ENCODE measurements at places on chromosomes 6 and 20.

DNA sequence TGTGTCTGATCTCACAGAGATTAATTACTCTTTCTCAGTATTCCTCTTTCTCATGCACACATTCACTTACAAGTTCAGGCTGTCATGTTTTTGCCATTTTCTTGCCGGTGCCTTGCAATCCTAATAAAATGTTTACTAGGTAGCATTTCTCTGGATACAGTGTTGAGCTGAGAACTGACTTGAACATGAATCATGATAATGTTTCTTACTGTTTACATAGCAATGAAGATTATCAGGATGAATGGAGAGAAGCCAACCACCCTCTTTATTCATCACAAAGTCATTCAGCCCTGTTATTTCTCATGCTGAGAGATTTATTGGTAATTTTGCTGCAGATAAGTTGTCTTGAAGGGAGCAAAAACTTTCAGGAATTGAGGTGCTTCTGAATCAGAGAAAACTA lies 185.5 kb upstream of the ECI2 start:
- H3K4me1 ChIP-seq = peaks cover 66% of the 10 kb centered on the region
- H3K27ac ChIP-seq = no peak overlapping the region
- H3K27me3 ChIP-seq = no peaks in the 10 kb centered on the region
- DNase-seq = no peak

- no peak overlapping the region for H3K27ac ChIP-seq
- no peaks in the 10 kb centered on the region for H3K36me3 ChIP-seq
- H3K4me3 ChIP-seq = no peak overlapping the region
- no peak for DNase-seq
These were observed 7.3 kb upstream of the LBP start for GRCh38 chr20:38338849-38339520.

- no peaks in the 10 kb centered on the region for H3K36me3 ChIP-seq
- no peaks in the 10 kb centered on the region for H3K27me3 ChIP-seq
- H3K4me3 ChIP-seq = no peak overlapping the region
- no peak for DNase-seq
- no peaks in the 10 kb centered on the region for H3K4me1 ChIP-seq
These were observed 105.5 kb downstream of the IPCEF1 start for GRCh38 chr6:154251116-154251515.

DNA sequence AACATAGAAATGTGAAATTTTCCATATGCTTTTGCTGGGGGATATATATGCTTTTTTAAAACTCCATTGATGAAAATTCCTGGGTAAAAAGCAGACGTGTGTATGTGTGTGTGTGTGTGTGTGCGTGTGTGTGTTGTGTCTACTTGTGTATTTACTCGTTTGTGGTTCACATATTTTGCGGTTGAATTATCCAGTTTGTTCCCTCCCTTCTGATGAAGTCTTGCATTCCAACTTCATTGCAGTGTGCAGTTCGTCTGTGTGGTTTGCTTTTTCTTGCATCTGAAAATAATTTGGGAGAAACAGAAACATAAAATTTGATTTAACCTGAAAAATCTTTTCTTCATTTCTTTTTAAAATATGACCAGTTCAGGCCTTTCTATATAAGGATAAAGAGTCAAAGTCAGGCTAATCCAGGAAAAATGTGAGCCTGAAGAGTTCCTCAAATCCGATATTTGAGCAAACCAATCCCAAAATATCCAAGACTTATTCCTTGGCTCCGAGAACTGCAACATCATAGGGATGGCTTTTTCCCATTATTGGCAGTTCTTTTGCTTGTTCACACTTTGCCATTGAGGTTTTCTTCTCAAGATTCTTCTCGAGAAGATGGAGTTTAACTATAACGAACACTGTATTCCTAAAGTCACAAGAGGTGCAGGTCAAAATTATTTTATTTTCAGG lies 202.2 kb upstream of the CCN2 start:
- no peak overlapping the region for H3K4me3 ChIP-seq
- no peaks in the 10 kb centered on the region for H3K27me3 ChIP-seq
- DNase-seq = no peak
- H3K36me3 ChIP-seq = no peaks in the 10 kb centered on the region
- H3K27ac ChIP-seq = peak overlapping the region; percentile 50

GRCh38 chr6:2656460-2657079 lies 94.2 kb downstream of the MYLK4 start:
- H3K27me3 ChIP-seq = no peaks in the 10 kb centered on the region
- H3K4me1 ChIP-seq = no peaks in the 10 kb centered on the region
- no peak overlapping the region for H3K4me3 ChIP-seq
- no peak overlapping the region for H3K27ac ChIP-seq

DNA sequence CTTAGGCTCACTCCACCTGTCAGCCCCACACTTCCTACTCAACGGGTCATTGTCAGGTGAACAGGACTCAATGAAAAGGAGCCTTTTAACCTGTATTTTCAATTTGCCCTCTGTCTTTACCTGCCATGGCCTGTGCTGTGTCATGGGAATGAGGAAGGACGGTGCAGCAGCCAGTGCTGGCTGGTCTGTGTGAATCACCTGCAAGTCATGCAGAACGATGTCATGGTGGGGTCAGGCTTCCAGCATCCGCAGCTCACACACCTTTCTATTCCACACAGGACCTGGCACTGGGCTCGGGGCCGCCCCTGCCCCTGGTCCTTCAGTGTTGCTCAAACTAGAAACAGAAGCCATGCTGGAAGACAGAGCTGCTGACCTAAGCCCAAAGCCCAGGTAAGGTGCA lies 188.7 kb upstream of the GMDS start:
- no peak overlapping the region for H3K4me3 ChIP-seq
- H3K27me3 ChIP-seq = no peaks in the 10 kb centered on the region
- H3K4me1 ChIP-seq = no peaks in the 10 kb centered on the region
- H3K36me3 ChIP-seq = no peaks in the 10 kb centered on the region
- no peak overlapping the region for H3K27ac ChIP-seq

DNA sequence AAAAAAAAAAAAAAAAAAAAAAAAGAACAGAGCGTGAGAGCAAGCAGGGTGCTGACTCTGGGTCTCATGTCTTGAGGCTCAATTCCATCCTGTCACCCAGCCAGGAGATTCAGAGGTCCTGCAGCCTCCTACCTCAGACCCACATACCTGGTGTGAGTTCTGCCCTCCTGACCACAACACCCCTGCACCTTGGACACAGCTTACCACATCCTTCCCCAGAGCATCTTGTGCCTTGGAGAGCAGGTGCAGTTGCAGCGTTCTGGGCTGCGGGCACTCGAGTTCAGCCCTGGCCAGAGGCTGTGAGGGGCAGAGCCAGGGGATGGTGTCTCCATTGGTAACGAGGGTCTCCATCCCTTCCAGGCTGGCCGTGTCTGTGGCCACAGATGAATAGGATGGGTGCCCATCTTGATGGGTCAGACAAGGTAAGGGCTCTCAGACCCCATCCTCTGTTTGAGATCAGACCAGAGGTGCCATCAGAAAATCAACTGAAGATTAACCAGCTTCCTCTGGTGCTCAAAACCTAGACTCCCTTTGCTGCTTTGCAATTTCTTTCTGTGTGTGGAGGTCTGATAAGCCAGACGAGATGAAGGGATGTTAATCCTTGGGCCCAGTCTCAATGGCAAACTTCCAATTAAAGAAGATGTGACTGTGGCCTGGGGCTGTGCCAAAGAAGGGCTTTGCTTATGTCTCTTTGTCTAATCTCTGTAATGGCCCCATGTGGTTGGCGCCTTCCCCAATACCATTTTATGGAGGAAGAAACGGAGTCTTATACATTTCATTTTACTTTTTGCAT lies 14.7 kb upstream of the ZNF831 start:
- no peak overlapping the region for H3K27ac ChIP-seq
- H3K4me3 ChIP-seq = no peak overlapping the region
- DNase-seq = no peak
- H3K27me3 ChIP-seq = no peaks in the 10 kb centered on the region

DNA sequence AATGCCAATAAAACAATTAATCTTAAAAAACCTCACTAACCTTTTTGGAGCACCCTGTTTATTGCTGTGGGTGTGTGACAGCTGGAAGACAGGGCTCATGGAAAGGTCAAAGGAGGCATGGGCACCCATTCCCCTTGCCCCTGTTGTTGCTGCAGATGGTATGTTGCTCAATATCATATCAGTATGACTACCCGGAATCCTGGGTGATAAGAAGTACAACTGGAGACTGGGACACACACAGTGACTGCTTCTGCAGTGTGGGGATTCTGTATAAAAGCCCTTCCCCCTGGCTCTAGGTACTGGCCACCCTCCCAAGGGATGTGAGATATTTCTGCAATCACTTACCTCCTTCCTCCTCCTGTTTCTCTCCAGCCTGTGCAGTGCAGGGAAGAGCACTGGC lies 47.3 kb upstream of the IL20RA start:
- no peaks in the 10 kb centered on the region for H3K4me1 ChIP-seq
- no peaks in the 10 kb centered on the region for H3K27me3 ChIP-seq
- no peak overlapping the region for H3K4me3 ChIP-seq
- no peak for DNase-seq
- H3K36me3 ChIP-seq = no peaks in the 10 kb centered on the region
- H3K27ac ChIP-seq = no peak overlapping the region

- DNase-seq = no peak
- H3K4me3 ChIP-seq = no peak overlapping the region
- no peaks in the 10 kb centered on the region for H3K4me1 ChIP-seq
- peaks cover 3% of the 10 kb centered on the region for H3K36me3 ChIP-seq
- no peak overlapping the region for H3K27ac ChIP-seq
- no peaks in the 10 kb centered on the region for H3K27me3 ChIP-seq
These were observed 32.4 kb downstream of the VAPB start for GRCh38 chr20:58421497-58421850.

GRCh38 chr6:110366256-110366655 lies 8.1 kb upstream of the METTL24 start:
- H3K27ac ChIP-seq = no peak overlapping the region
- H3K4me1 ChIP-seq = no peaks in the 10 kb centered on the region
- no peak for DNase-seq
- H3K27me3 ChIP-seq = no peaks in the 10 kb centered on the region
- no peaks in the 10 kb centered on the region for H3K36me3 ChIP-seq

- no peaks in the 10 kb centered on the region for H3K36me3 ChIP-seq
- no peaks in the 10 kb centered on the region for H3K27me3 ChIP-seq
- H3K4me1 ChIP-seq = no peaks in the 10 kb centered on the region
- DNase-seq = no peak
- H3K4me3 ChIP-seq = no peak overlapping the region
These were observed 150.6 kb downstream of the HIVEP2 start for GRCh38 chr6:142794424-142794823.

- no peaks in the 10 kb centered on the region for H3K27me3 ChIP-seq
- H3K4me3 ChIP-seq = no peak overlapping the region
- peaks cover 87% of the 10 kb centered on the region for H3K36me3 ChIP-seq
- no peak overlapping the region for H3K27ac ChIP-seq
These were observed 24.4 kb downstream of the ARG1 start for GRCh38 chr6:131597446-131597845.

GRCh38 chr20:56630506-56631317 lies 1.6 kb downstream of the TFAP2C start:
- no peaks in the 10 kb centered on the region for H3K27me3 ChIP-seq
- no peak for DNase-seq
- H3K4me1 ChIP-seq = peaks cover 79% of the 10 kb centered on the region
- H3K27ac ChIP-seq = peak overlapping the region; percentile 92
- no peaks in the 10 kb centered on the region for H3K36me3 ChIP-seq

- DNase-seq = no peak
- no peaks in the 10 kb centered on the region for H3K27me3 ChIP-seq
- peaks cover 26% of the 10 kb centered on the region for H3K4me1 ChIP-seq
- H3K27ac ChIP-seq = peak overlapping the region; percentile 95
- H3K36me3 ChIP-seq = no peaks in the 10 kb centered on the region
These were observed 1.4 kb downstream of the RREB1 start for GRCh38 chr6:7108964-7109836.

DNA sequence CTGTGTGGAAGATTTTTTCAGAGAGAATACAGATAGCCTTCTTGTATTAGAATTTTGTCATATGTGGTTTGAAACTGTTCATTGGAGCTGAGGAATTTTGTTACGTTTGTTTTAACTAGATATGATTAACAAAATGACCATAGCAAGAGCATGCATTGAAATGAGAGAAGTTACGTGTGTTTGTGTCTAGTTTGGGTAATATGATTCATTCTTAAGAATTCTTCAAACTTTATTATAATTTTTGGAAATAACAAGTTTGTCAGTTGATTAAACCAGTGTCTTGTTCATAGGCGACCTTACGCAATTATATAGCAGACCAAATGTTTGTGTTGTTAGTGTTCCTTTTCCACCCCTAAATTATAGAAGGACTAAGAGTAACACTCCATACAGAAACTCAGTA lies 5.5 kb downstream of the GMNN start:
- peaks cover 18% of the 10 kb centered on the region for H3K4me1 ChIP-seq
- no peak overlapping the region for H3K4me3 ChIP-seq
- no peaks in the 10 kb centered on the region for H3K27me3 ChIP-seq
- no peak for DNase-seq

DNA sequence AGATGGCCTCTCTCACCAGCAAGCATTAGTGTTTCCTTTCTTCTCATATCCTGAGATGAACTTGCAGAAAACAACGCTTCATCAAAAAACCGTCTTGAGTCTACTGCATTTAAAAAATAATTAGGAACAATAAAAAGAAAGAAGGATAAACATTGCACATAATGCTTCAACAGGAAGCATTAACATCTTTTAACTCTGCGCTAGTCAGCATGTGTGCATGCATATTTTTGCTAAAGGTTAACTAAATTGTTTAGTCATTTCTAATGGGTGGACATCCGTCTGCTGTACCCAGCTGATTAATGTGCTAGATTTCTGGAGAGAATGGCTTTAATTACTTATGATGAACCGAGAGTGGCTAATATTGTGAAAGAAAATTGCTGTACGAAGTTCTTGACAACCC lies 349.3 kb downstream of the SOX4 start:
- H3K4me1 ChIP-seq = peaks cover 10% of the 10 kb centered on the region
- no peak overlapping the region for H3K4me3 ChIP-seq
- no peak overlapping the region for H3K27ac ChIP-seq
- no peaks in the 10 kb centered on the region for H3K36me3 ChIP-seq
- no peak for DNase-seq

- H3K4me3 ChIP-seq = peak overlapping the region; percentile 59
- H3K36me3 ChIP-seq = no peaks in the 10 kb centered on the region
- H3K4me1 ChIP-seq = peaks cover 12% of the 10 kb centered on the region
- H3K27ac ChIP-seq = peak overlapping the region; percentile 70
These were observed 644 bp downstream of the RBL1 start for GRCh38 chr20:37095108-37095598.

- H3K27me3 ChIP-seq = no peaks in the 10 kb centered on the region
- H3K27ac ChIP-seq = peak overlapping the region; percentile 96
These were observed 21.3 kb downstream of the TNXB start for GRCh38 chr6:32087574-32088486.

DNA sequence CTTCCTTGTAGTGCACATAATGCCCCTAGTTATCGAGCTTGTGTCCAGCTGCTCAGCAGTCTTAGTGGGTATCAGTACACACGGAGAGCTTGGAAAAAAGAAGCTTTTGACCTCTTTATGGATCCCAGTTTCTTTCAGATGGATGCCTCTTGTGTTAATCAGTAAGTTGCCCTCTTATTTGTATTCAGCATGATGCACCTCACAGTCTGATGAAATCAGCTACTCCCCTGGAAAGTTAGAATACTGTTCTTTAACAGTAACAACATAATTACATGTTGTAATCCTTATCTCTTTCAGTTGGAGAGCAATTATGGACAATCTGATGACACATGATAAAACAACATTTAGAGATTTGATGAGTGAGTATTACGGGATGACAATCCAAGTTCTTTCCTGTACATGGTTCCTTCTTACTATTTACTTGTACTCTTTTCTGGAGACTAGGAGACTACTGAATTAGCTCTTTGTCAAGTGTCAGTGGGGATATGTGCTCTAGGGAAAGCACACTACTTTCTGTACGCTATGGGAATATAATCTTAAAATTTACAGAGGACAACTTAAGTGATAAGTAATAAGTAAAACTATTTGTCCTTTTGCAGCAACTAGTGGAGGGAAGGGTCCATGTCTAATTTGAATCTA lies 39.1 kb downstream of the PGM3 start:
- no peaks in the 10 kb centered on the region for H3K36me3 ChIP-seq
- H3K4me1 ChIP-seq = no peaks in the 10 kb centered on the region
- no peak overlapping the region for H3K27ac ChIP-seq

Data from vagina (tissue), 2 donors.